A549 treated with Hydrocortisone at 1 μM for 4 hours (cell line): ENCODE measurements at places on chromosomes 7 and 10. TPM values are rescaled to one million over a fixed set of nuclear protein-coding genes. Genes with fewer than 3 reads are reported as not detected.

The SUN3 gene
- 0.09 to 0.32 TPM in 2 of 5 replicates, not detected in the others for total RNA-seq

The CLCN1 gene
- total RNA-seq: 0.03 to 0.07 TPM (median 0.03 TPM) in 3 of 5 replicates, not detected in the others

The ACSL5 gene
- 0.29 to 0.46 TPM (median 0.41 TPM) in 5 replicates for total RNA-seq

The PAOX gene
- 1.7 to 2.5 TPM (median 2.1 TPM) in 5 replicates for total RNA-seq

The GPRIN2 gene
- total RNA-seq: 27.8 to 43.2 TPM (median 36.3 TPM) in 5 replicates

The SPAM1 gene
- total RNA-seq: not detected in 5 replicates

The GSTO2 gene
- total RNA-seq: 1.7 to 2.4 TPM (median 1.9 TPM) in 5 replicates

The PDE1C gene
- 2.5 to 3.8 TPM (median 3.0 TPM) in 5 replicates for total RNA-seq

The MAT1A gene
- total RNA-seq: 0.03 to 0.10 TPM (median 0.07 TPM) in 4 of 5 replicates, not detected in the other

The EBF3 gene
- total RNA-seq: 0.10 to 0.17 TPM (median 0.13 TPM) in 5 replicates

The FAM25C gene
- total RNA-seq: 0.59 to 2.9 TPM (median 0.93 TPM) in 4 of 5 replicates, not detected in the other

The ASZ1 gene
- total RNA-seq: not detected in 5 replicates

The ERLIN1 gene
- total RNA-seq: 44.0 to 79.6 TPM (median 53.0 TPM) in 5 replicates

The PDZD7 gene
- total RNA-seq: 0.67 to 1.1 TPM (median 0.77 TPM) in 5 replicates

The HTR5A gene
- not detected in 5 replicates for total RNA-seq

The FOXI2 gene
- total RNA-seq: not detected in 5 replicates

The ADCY1 gene
- total RNA-seq: 1.7 to 2.9 TPM (median 2.3 TPM) in 5 replicates

The C10orf67 gene
- total RNA-seq: 0.03 to 0.09 TPM (median 0.07 TPM) in 3 of 5 replicates, not detected in the others

The TWIST1 gene
- total RNA-seq: 1.8 to 3.5 TPM (median 3.2 TPM) in 5 replicates

The ZNF804B gene
- total RNA-seq: not detected in 5 replicates

The LRRC4 gene
- total RNA-seq: not detected in 5 replicates

The VPS37D gene
- 3.1 to 5.7 TPM (median 4.8 TPM) in 5 replicates for total RNA-seq

The ZNF273 gene
- 1.9 to 2.8 TPM (median 2.4 TPM) in 5 replicates for total RNA-seq

The GJC3 gene
- 0.16 TPM in 1 of 5 replicates, not detected in the others for total RNA-seq

The GDF10 gene
- total RNA-seq: 0.03 to 0.10 TPM (median 0.07 TPM) in 5 replicates

The CPA2 gene
- total RNA-seq: 0.08 to 0.30 TPM (median 0.16 TPM) in 3 of 5 replicates, not detected in the others

The BLNK gene
- not detected in 5 replicates for total RNA-seq

The PRKG1 gene
- total RNA-seq: 0.01 to 0.02 TPM in 2 of 5 replicates, not detected in the others

The MACC1 gene
- not detected in 5 replicates for total RNA-seq

The FGFR2 gene
- total RNA-seq: 0.28 to 0.60 TPM (median 0.43 TPM) in 5 replicates

The TMEM26 gene
- total RNA-seq: 0.01 to 0.07 TPM (median 0.05 TPM) in 4 of 5 replicates, not detected in the other

The IL2RA gene
- total RNA-seq: not detected in 5 replicates

The CRYGN gene
- total RNA-seq: not detected in 5 replicates

The RASA4 gene
- 1.6 to 2.6 TPM (median 2.2 TPM) in 5 replicates for total RNA-seq

The UTF1 gene
- 0.10 TPM in 1 of 5 replicates, not detected in the others for total RNA-seq

The GRID1 gene
- 0.21 to 0.39 TPM (median 0.25 TPM) in 5 replicates for total RNA-seq

The SPDYE11 gene
- total RNA-seq: not detected in 5 replicates

The TPK1 gene
- total RNA-seq: 2.3 to 3.6 TPM (median 3.1 TPM) in 5 replicates

The TMEM196 gene
- total RNA-seq: not detected in 5 replicates

The HOXA11 gene
- total RNA-seq: 0.58 to 0.68 TPM (median 0.63 TPM) in 5 replicates

The GLI3 gene
- total RNA-seq: 0.07 to 0.25 TPM (median 0.13 TPM) in 5 replicates

The CALN1 gene
- not detected in 5 replicates for total RNA-seq

The COL28A1 gene
- total RNA-seq: 0.43 to 0.97 TPM (median 0.67 TPM) in 5 replicates

The UCMA gene
- not detected in 5 replicates for total RNA-seq

The TAS2R41 gene
- total RNA-seq: not detected in 5 replicates

The OLAH gene
- 0.58 to 0.93 TPM (median 0.66 TPM) in 5 replicates for total RNA-seq

The CELF2 gene
- 0.07 to 0.12 TPM in 2 of 5 replicates, not detected in the others for total RNA-seq

The PAX2 gene
- total RNA-seq: 0.21 to 0.26 TPM (median 0.21 TPM) in 5 replicates

The TLX1 gene
- not detected in 5 replicates for total RNA-seq

The FAS gene
- total RNA-seq: 28.3 to 40.3 TPM (median 31.7 TPM) in 5 replicates

The COL26A1 gene
- total RNA-seq: 0.41 to 0.67 TPM (median 0.59 TPM) in 5 replicates

The PRLHR gene
- not detected in 5 replicates for total RNA-seq

The HABP2 gene
- total RNA-seq: 0.06 to 0.18 TPM (median 0.13 TPM) in 5 replicates

The CARD11 gene
- total RNA-seq: 1.6 to 2.5 TPM (median 1.7 TPM) in 5 replicates
